ENCODE measurements at places on chromosomes 2 and 18. TPM values are rescaled to one million over a fixed set of nuclear protein-coding genes. Genes with fewer than 3 reads are reported as not detected.

KLHL14 gene
- total RNA-seq, result not detected

ASB18 gene
- total RNA-seq, result not detected

IFIH1 gene
- 37.5 TPM for total RNA-seq

ABCG8 gene
- 6.7 TPM for total RNA-seq

PLA2R1 gene
- 4.9 TPM for total RNA-seq

DNA sequence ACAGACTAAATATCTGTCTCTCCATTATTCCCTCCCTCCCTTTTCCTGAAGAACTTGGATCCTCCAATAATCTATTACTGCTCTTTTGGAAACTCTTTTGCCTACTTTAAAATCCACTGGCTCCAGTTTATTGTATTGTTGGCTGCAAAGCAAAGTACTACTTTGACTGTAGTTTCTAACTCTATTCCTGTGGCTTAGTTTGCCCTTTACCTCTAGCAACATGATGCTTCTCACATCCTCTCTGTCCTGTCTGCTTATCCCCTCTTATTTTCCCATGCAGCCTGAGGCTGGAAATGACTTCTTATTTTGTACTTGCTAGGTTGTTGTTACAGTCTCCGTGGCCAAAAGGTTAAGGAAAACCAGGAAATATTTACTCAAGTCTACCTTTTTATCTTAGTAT, 26.8 kb downstream of the PDK1 start:
- DNase-seq, result no peak
- H3K27me3 ChIP-seq, result no peaks in the 10 kb centered on the region
- H3K4me1 ChIP-seq, result no peaks in the 10 kb centered on the region
- H3K36me3 ChIP-seq, result peaks cover 55% of the 10 kb centered on the region
- H3K27ac ChIP-seq, result no peak overlapping the region

DNA sequence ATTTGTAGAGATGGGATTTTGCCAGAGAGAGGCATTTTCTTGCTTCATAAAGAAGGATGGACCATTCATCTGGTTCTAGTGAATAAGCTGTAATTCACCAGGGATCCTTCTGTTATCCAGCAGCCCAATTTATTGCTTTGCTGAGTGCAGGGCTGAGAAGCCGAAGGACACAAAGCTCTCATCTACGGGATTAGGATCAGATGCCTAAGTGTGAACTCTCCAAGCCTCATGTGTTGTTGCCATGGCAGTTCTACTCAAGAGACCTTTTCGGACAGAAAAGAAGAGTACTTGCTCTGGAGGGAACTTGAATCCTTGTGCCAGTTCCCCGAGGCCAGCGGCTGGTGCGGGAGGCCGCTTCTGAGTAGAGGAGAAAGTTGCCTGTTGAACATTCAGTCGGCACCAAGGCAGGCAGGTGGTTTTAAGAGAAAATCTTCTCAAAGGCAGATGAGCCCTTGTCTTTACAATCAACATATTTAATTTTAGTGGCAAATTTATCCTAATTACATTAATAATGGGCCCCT, 38.4 kb upstream of the MBP start:
- no peaks in the 10 kb centered on the region for H3K27me3 ChIP-seq
- H3K4me1 ChIP-seq, result no peaks in the 10 kb centered on the region

GRCh38 chr2:172919732-172920131, 155.9 kb upstream of the MAP3K20 start:
- no peak overlapping the region for H3K27ac ChIP-seq
- no peaks in the 10 kb centered on the region for H3K36me3 ChIP-seq
- no peak overlapping the region for H3K4me3 ChIP-seq
- no peaks in the 10 kb centered on the region for H3K4me1 ChIP-seq
- DNase-seq, result no peak

- H3K36me3 ChIP-seq, result no peaks in the 10 kb centered on the region
- peak; percentile 70 for DNase-seq
- no peak overlapping the region for H3K4me3 ChIP-seq
- peaks cover 34% of the 10 kb centered on the region for H3K4me1 ChIP-seq
These were observed 7.9 kb downstream of the CROCC2 start for GRCh38 chr2:240913810-240914644.

DNA sequence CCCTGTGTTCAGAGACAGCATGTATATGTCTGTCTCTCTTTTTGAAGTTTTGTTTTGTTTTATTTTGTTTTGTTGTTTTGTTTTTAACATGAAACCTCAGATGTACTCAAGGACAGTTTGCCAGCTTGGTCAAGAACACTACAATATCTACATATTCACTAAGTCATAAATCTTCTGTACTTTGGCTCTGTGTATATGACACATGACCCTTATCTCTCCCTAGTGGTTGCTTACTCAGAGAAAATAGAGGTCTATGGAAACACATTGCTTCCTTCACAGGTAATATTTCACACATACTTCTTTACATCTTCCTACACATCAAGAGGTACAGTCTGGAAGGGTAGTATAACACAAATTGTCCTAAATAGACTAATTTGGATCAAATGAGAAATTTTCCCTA, 312.6 kb upstream of the VRK2 start:
- H3K4me1 ChIP-seq, result no peaks in the 10 kb centered on the region
- H3K36me3 ChIP-seq, result no peaks in the 10 kb centered on the region
- H3K27ac ChIP-seq, result no peak overlapping the region
- no peaks in the 10 kb centered on the region for H3K27me3 ChIP-seq
- H3K4me3 ChIP-seq, result no peak overlapping the region
